ENCODE measurements at places on chromosomes 7 and 10.

DNA sequence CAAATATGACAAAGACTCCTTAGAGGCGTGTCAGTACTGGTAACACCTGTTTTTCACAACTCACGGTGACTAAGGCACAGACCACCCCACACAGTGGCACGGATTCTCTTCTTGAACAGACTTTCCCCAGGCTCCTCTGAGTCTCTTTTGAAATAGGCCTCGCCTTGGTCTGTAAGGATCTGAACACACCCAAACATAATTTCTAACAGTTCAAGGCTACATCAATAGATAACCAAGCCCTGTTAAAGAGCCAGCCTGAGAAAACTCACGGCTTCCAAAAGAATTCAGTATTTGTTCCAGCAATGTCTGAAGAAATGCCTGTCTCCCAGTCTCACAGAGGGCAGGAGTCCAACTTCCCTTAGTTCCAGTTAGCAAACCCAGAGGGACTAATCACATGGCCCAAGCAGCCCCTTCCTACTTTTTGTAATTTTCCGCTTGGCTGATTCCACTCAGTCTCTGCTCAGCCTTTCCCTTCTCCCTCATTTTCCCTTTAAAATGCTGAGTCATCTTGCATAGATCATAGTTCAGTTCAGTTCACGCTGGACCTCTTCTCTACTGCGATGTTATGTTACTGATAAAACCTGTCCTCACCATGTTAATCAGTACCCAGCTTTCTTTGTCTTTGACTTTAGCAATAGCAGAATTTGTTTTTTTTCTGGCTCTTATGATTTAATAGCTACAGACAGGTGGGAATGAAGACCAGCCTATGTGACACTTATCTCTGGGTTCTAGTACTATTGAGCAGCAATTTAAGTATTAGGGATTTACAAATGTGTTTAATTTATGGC, 22.6 kb upstream of the AKR1C3 start:
- DNase-seq: peak; percentile 85

DNA sequence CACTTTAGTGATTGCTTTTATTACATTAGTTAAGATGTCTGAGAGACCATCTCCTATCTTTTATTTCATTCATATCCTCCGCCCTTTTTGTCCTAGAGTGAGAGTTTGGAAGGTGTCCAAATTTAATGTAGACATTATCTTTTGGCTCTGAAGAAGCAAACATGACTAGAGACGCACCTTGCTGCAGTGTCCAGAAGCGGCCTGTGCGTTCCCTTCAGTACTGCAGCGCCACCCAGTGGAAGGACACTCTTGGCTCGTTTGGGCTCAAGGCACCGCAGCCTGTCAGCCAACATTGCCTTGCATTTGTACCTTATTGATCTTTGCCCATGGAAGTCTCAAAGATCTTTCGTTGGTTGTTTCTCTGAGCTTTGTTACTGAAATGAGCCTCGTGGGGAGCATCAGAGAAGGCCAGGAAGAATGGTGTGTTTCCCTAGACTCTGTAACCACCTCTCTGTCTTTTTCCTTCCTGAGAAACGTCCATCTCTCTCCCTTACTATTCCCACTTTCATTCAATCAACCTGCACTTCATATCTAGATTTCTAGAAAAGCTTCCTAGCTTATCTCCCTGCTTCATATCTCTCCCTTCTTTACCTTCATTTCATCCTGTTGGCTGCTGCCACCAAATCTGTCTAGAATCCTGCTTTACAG, 10.4 kb upstream of the CLCN1 start:
- no peak for DNase-seq

DNA sequence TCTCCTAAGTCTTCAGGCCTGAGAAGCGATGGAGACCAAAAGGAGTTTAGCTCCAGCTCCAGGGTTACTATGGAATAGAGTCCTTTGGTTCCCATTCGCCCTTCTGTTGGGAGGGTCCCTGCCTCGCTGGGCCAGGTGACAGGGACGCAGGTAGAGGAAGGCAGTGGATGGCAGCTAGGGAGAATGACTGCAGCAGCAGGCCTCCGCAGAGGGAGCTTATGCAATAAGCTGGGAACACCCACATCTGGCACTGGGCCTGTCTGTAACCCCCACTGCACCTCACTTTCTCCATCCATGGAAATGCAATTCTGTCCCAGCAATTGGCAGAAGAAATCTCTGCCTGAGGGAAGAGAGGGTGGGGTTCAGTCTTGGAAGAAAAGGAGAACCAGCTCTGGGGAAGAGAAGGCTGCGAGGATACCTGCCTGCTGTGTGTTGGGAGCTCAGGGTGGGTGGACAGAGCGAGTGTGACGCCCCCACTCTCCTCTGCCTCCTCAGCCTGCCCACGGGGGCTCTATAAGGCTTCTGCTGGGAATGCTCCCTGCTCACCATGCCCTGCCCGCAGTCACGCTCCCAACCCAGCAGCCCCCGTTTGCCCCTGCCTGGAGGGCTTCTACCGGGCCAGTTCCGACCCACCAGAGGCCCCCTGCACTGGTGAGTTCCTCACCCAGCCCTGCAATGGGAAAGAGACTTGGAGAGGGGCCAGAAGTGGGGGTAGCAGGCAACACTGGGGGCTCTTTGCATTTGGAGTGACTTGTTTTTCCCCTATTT, 10.3 kb downstream of the EPHB6 start:
- DNase-seq: no peak

DNA sequence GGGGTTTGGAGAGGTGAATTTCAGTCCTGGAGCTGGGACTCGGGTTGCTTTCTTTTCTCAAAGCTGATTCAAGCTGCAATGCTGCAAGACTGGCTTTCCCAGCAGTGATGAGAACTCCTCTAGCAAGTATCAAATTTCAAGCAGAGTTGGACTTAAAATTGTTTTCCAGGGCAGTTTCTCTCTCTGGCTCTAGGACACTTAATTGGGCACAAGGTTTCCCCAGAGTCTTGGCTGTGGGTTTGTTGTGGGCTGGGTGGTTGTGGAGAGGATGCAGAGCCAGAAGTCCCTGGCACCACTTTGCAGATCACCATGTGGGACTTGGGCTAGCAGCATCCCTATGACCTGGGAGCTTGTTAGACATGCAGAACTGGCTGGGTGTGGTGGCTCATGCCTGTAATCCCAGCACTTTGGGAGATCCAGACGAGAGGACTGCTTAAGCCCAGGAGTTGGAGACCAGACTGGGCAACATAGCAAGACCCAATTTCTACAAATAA, 16.8 kb downstream of the AKR1B15 start:
- peak; percentile 38 for DNase-seq

- DNase-seq: no peak
Observed at GRCh38 chr10:132885451-132886210, 56.7 kb downstream of the CFAP46 start.

GRCh38 chr10:15660990-15661389, 58.7 kb downstream of the ITGA8 start:
- DNase-seq: no peak

All from PC-9 (cell line).